ENCODE measurements at places on chromosomes 4 and X.

GRCh38 chrX:7552760-7553159 is 290.2 kb upstream of the VCX start:
- DNase-seq: no peak

GRCh38 chr4:165208741-165209388 is 1.5 kb downstream of the KLHL2 start:
- DNase-seq: peak; percentile 2

DNA sequence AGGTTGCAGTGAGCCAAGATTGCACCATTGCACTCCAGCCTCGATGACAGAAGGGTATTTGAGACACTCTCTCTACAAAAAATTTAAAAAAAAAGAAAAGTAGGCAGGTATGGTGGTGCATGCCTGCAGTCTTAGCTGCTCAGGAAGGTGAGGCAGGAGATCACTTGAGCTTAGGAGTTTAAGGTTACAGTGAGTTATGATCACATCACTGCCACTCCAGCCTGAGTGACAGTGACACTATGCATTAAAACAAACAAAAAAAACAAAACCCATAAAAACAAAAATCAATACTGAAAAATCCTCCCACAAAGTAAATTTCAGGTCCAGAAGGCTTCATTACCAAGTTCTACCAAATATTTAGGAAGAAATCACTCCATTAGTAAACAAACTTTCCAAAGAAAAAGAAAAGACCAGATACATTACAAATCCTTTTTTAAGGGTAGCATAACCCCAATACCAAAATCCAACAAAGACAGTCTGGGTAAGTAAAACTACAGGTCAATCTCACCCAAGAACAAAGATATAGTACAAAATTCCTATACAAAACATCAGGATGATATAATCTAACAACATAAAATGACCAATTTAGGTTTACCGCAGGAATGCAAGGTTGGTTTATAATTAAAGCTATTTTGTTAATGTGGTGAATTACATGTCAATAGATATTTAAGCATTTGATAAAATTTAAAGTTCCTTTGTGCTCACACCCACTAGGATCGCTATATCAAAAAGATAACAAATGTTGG is 11.7 kb downstream of the NELFA start:
- no peak for DNase-seq

DNA sequence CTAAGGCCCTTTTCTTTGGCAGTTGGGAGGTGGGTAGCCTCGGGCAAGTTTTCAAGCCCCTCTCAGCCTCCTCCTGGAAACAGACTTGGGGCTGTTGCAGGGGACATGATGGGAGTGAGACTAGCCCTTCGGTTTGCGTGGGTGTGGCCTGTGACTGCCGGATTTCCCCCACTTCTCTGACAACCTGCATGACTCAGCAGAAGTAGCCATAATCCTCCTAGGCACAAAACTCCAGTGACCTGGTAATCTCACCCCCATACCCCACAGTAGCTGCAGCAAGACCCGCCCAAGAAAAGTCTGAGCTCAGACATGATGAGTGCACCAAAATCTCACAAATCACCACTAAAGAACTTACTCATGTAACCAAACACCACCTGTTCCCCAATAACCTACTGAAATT is 433.7 kb upstream of the AMOT start:
- DNase-seq: no peak

DNA sequence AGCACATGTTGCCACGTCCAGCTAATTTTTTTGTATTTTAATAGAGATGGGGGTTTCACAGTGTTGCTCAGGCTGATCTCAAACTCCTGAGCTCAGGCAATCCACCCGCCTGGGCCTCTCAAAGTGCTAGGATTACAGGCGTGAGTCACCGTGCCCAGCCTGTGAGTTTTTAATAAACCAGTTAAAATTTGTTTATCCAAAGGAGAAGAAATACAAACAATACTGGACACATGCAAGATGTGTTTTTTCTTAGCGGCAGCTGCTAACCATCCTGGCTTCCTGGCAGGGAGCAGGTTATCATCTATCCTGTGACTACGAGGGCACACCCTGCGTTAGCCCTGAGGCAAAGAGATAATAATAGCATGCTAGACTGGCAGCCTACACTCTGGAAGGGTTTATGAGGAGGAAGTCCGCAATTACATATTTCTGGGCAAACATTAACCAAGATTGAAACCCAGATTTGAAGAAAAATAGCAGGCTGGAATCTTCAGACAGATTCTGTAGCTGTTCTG is 191.4 kb downstream of the SPRY1 start:
- no peak for DNase-seq

DNA sequence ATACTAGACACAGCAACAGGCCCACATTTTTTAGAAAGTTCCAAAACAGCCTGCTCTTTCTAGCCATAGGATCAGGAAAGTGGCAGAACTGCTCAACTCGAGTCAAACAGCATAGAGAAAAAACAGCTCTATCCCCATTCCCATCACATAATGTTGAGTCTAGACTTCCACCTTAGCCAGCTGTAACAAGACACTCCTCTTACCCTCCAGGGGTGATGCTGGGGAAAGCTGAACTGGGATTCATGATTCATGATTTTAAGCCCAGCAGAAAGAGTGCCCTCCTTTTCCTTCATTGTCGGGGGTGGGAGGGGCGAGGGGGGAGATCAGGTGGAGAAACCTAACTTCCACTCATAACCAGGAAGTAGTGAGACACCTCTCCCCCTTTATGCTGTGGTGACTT is 86.1 kb downstream of the CENPC start:
- no peak for DNase-seq

- DNase-seq: no peak
Observed at GRCh38 chr4:186161138-186161537, 30.2 kb upstream of the CYP4V2 start.

- DNase-seq: no peak
Observed at GRCh38 chrX:87900320-87900908, 382.8 kb downstream of the KLHL4 start.

GRCh38 chrX:112654871-112655270 is 24.9 kb downstream of the LHFPL1 start:
- DNase-seq: no peak

GRCh38 chr4:83011689-83012199 is 1.1 kb upstream of the LIN54 start:
- DNase-seq: no peak

DNA sequence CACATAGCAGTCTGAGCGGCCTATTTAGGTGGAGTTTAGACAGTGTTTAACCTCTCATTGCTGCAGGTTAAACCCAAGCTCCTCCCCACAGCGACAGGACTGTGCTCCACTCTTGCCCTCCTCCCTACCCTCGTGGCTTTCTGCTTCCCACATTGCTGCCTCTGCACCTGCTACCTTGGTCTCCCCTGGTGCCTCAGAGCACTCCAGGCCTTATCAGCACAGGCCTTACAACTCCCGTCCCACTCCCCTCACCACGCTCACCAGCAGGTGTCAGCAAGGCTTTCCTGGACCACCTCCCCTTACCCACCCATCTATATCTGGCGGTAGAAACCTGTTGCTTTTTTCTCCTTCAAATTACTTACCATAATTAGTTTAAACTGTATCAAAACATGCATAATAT is 18.6 kb downstream of the HELT start:
- DNase-seq: no peak

GRCh38 chr4:64784125-64784524 is 374.9 kb upstream of the TECRL start:
- no peak for DNase-seq

GRCh38 chr4:94934864-94935263 is 177.1 kb downstream of the BMPR1B start:
- DNase-seq: no peak

GRCh38 chr4:11720292-11720691 is 291.6 kb upstream of the HS3ST1 start:
- DNase-seq: no peak

- DNase-seq: no peak
Observed at GRCh38 chr4:84378983-84379382, 120.1 kb downstream of the NKX6-1 start.

DNA sequence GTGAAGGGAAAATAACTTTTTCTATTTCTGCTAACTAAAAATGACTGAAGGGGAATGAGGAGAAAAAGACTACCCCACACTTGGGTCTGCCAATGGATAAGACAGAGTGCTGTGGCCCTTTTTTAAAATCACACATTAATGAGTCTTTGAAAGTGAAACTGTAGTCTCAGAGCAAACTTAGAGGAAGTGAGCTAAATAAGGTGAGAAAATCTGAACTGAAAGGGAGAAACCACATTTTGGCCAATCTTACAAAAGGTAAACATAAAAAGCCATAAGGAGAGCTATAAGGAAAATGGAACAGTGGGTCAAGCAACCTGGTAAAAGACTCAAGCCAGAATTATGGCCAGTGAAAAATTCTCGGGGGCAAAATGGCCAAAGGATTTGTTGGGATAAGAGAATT is 755.1 kb upstream of the IGFBP7 start:
- no peak for DNase-seq

- no peak for DNase-seq
Observed at GRCh38 chr4:103076747-103077347, at the start of gene SLC9B2. Gene SLC9B2 (minus strand): TSS chr4:103076761. CDS start chr4:103067550, 9,211 bp downstream.

DNA sequence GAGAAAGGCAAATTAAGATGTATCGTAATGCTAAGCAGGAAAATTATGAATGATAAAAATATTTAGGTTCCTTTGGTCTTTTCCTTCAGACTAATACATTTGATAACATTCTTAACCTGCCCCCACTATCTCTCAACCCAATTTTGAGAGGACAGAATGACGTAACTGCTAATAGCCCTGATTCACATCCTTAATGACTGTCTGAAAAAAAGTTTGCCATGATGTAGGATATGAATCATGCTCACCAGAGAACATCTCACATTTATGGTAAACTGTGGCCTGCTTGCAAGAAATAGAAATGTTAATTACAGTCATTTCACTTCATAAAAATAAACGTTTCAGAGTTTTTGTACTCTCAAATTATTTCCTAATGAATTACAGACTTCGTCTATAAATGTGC is 128.0 kb upstream of the VEGFC start:
- DNase-seq: no peak
